SHP77 (cell line): ENCODE measurements at places on chromosomes 3 and 15.

- DNase-seq: no peak
Observed at GRCh38 chr3:159803459-159803858, 185.2 kb upstream of the IL12A start.

DNA sequence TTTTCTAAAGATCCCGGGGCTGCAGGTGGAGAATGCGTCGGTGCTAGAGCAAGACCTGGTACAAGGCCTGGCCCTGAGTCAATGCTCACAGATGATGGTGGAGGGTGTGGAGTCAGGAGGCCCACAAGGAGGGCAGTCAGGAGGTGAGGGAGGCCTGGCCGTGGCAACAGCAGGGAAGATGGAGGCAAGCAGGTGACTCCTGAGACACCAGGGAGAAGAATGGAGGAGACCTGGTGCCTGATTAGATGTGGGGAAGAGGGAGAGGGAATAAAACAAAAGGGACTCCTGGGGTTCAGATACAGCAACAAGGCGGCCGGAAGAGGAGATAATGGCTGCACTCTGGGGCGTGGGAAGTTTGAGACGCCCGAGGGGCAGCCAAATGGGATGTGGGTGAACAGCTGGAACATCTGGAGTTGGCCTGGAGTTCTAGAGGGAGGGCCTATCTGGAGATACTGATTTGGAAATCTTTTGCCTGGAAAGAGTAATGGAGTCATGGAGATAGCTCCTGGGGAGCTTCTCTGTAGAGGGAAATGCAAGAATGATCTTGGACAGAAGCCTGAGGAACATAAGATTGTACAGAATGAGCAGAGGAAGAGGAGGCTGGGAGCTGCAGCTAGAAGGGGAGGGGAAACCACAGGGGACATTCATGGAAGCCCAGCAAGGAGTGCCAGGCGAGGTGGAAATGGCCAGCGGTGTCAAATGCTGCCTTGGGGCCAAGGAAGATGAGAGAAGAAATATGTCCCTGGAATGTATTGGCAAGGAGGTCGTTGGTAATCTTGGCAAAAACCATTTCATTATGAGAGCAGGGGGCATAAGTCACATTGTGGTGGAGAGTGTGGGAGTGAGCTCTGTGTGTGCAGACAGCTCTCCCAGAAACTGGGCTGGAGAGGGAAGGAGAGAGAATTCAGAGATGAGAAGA is 67.5 kb upstream of the CORO2B start:
- DNase-seq: no peak

DNA sequence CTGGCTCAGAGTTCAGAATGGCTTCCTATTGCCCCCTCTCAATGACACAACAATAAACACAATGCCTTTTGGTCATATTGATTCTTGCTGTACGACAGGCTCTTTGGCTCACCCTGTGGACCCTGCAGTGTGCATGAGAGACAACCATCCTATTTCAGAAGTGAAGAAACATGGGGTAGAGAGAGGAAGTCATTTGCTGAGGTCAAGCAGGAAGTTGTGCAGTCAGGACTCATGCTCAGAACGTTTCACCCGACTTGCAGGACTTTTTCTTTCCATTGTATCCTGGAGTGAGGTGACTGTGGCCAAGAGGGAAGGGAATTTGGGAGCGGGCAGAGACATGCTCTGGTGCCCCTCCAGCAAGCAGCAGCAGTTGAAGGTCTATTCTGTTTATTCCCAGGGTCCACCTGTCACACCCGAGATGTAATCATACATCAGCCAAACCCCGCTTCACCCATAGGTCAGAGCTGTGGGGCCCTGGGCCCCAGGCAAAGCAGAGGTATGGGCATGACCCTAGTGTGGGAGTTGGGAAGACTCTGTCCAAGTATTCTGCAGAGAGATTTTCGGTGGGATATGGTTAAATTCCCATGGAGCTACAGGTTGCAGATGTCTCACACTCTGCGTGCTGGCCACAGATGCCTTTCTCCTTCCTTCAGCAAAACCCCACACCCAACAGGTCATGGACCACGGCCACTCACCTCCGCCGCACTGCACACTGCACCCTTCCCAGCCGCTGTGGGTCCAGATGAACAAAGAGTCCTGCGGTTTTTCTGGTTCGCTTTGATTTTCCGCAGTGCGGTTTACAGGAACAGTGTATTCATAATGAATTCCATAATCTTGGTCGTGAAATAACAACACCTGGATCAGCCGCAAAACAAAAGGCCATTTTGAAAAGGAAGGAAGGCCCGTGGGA is 290.6 kb downstream of the ADAMTS17 start:
- DNase-seq: no peak

DNA sequence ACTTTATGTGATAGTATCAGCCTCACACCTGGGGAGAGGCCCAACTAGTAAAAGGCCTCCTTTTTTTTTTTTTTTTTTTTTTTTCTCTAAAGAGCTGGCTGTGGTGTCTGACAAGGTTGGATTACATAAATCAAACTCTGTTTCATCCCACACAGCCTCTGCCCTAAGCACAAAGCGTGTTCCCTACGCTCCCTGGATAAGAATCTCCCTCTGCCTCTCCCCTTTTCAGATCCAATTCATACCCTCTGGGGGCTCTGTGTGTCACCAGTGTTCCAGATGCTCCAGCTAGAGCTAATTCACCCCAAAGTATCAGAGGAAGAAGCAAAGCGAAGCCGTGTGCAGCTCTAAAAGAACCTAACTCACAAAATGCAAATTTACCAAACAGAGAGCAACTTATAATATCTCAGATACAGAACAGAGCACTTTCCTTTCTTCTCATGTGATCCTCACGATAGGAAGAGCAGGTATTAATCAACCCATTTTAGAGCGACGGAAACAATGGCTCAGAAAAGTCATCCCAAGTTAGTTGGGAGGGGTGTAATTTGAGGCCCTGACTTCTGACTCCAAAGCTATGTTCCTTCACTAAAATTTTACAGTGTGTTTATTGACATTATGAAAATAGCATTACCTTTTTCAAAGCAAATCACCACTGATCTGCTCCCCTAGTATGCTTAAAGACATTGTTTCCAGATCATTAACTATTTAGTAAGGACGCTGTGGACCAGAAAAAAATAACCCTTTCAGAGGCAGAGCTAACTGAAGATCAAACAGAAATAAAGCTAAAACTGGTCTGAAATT is 12.4 kb downstream of the BMF start:
- no peak for DNase-seq

- DNase-seq: no peak
Observed at GRCh38 chr3:124522082-124522625, 208.1 kb upstream of the UMPS start.

- DNase-seq: no peak
Observed at GRCh38 chr3:7146529-7146928, 285.6 kb downstream of the GRM7 start.

GRCh38 chr15:80856809-80857377 is 77.7 kb downstream of the CEMIP start:
- DNase-seq: peak; percentile 54

DNA sequence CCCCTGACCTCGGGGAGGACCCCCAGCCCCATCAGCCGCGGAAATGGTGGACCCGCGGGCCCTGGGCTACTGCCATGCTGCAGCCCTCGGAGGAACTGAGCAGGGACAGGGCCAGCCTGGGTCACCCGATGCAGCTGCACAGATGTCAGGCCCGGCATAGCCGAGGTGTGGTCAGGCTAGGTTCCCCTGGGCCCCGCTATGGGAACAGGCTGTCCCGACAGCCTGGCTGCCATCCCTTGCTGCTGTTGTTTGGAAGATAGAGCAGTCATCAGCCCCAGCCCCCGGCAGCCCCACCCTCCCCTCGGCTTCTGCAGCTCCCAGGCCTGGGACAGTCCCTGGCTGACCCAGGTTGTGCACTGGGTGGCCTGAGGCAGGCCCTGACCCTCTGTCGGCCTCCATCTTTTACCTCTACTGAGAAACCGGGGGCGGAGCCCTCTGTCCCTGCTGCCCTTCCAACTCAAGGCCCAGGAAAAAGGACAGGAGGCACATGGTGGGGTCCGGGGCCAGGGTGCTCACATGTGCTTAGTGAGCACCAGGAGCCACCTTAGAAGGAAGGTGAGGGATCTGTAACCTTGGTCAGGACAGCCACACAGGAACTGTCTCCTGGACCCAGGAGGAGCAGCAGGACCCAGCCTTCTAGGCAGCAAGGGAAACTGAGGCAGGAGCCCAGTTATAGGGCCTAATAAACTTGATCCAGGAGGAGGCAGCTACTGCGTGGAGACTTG is 31.5 kb upstream of the FBLN2 start:
- DNase-seq: no peak

GRCh38 chr3:184405075-184406030 is 25.5 kb downstream of the CHRD start:
- no peak for DNase-seq

- no peak for DNase-seq
Observed at GRCh38 chr3:87771337-87772192, 287.2 kb downstream of the CGGBP1 start.

- DNase-seq: no peak
Observed at GRCh38 chr3:160065786-160066185, 77.2 kb downstream of the IL12A start.

- no peak for DNase-seq
Observed at GRCh38 chr15:89768071-89768500, 8.0 kb upstream of the MESP2 start.

- no peak for DNase-seq
Observed at GRCh38 chr3:170302008-170302407, 55.5 kb upstream of the SKIL start.

- DNase-seq: no peak
Observed at GRCh38 chr3:17142516-17142915, 257.8 kb downstream of the PLCL2 start.

DNA sequence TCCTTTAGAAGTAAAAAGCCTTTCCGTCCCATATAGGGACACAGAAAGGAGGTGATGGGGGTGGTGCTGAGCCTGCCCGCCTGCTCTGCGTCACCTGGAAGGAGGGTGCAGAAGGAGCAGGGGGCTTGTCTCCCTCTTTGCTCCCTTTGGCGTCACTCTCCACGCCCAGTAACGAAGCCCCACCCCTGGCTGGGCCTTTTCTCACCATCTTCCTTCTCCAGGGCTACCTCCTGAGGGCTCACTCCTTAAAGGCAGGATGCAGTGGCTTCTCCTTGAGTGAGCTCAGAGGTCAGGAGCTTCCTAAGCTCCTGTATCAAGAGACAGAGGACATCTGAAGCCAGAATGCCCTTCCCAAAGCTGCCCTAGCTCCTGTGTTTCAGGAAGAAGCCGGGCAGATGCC is 31.5 kb downstream of the SLCO3A1 start:
- DNase-seq: no peak

GRCh38 chr3:108328821-108329486 is 32.6 kb downstream of the HHLA2 start:
- DNase-seq: no peak

DNA sequence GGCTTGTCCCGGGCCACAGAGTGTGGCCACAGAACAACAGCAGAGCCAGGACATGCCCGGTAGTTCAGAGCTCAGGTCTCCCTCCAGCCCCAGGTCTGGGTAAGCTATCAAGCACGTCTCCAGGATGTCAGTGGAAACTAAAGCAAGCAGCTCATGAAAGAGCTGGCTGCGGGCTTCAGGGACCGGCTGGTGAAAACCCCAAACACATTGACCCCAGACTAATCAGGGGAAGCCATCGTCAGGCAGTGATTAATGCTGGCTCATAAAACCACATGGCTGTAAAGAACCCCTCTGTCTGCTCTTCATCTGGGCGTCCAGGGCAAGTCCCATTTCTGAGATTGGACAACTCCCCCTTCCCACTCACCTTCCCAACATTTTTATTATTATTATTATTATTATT is 37.8 kb downstream of the LMCD1 start:
- no peak for DNase-seq

- DNase-seq: no peak
Observed at GRCh38 chr3:105367063-105367405, 325 bp downstream of the ALCAM start.

GRCh38 chr3:129606636-129607390 is at the start of gene PLXND1:
PLXND1 (minus strand) TSS chr3:129606676; CDS start chr3:129606639, 37 bp downstream.
- peak; percentile 64 for DNase-seq

GRCh38 chr15:65580287-65580686 is 30.6 kb downstream of the INTS14 start:
- no peak for DNase-seq

DNA sequence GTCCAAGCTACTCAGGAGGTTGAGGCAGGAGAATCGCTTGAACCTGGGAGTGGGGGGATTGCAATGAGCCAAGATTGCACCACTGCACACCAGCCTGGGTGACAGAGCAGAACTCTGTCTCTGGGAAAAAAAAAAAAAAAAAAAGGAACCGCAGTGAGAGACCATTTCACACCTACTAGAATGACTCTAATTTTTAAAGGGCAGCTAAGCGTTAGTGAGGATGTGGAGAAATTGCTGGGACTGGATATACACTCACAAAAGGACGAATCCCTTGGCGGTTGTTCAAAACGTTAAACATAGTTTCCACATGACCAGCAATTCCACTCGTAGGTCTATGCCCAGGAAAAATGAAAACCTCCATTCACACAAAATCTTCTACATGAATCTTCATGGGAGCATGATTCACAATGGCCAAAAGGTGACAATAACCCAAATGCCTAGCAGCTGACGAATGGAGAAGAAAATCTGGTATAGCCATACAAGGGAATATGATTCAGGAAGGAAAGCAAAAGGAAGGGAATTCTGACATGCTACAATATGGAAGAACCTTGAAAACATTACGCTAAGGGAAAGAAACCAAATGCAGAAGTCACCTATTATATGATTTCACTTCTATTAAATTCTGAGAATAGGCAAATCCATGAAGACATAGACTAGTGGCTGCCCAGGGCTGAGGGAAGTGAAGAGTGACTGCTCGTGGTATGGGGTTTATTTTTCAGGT is 127.0 kb downstream of the CHSY1 start:
- DNase-seq: no peak

GRCh38 chr3:127288921-127289705 is 1.3 kb upstream of the PRR20G start:
- no peak for DNase-seq

GRCh38 chr3:127374086-127375010 is 86.5 kb upstream of the PRR20G start:
- no peak for DNase-seq

DNA sequence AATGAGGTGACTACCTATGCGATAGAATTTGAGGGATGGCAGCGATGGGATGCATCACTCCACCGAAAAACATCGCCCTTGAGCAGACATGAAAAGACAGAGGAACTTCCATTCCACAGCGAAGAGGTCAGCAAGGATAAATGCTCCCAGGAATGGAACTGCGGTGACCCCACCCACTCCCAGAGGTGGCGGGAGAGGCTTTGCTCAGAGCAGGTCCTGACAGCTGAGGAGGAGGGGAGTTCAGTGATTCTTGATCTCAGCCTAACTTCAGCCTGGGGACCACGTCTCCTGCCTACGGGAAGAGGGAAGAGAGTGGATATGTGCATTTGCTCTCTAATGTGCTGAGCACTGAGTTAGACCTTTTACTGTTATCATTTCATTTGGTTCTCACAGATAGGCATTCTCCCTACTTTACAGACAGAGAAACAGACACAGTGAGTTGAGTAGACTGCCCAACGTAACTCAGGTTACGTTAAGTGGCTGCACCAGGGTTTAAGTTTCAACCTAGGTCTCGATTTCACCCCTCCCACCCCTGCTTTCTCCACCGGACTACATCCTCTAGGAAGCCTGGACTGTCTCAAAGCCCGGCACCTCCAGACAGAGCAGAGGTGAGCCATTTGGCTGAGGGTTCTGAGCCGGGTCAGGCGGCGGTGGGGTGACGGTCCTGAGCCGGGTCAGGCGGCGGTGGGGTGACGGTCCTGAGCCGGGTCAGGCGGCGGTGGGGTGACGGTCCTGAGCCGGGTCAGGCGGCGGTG is 170.0 kb downstream of the RAB11A start:
- no peak for DNase-seq

GRCh38 chr3:5013021-5013906 is 34.0 kb downstream of the BHLHE40 start:
- DNase-seq: no peak
